ENCODE measurements at places on chromosomes 4 and X. TPM values are rescaled to one million over a fixed set of nuclear protein-coding genes. Genes with fewer than 3 reads are reported as not detected.

- no peaks in the 10 kb centered on the region for H3K36me3 ChIP-seq
- H3K27ac ChIP-seq: no peak overlapping the region
- peaks cover 3% of the 10 kb centered on the region for H3K4me1 ChIP-seq
- H3K4me3 ChIP-seq: no peak overlapping the region
Observed at GRCh38 chr4:110666030-110666429, 43.2 kb upstream of the PITX2 start.

DNA sequence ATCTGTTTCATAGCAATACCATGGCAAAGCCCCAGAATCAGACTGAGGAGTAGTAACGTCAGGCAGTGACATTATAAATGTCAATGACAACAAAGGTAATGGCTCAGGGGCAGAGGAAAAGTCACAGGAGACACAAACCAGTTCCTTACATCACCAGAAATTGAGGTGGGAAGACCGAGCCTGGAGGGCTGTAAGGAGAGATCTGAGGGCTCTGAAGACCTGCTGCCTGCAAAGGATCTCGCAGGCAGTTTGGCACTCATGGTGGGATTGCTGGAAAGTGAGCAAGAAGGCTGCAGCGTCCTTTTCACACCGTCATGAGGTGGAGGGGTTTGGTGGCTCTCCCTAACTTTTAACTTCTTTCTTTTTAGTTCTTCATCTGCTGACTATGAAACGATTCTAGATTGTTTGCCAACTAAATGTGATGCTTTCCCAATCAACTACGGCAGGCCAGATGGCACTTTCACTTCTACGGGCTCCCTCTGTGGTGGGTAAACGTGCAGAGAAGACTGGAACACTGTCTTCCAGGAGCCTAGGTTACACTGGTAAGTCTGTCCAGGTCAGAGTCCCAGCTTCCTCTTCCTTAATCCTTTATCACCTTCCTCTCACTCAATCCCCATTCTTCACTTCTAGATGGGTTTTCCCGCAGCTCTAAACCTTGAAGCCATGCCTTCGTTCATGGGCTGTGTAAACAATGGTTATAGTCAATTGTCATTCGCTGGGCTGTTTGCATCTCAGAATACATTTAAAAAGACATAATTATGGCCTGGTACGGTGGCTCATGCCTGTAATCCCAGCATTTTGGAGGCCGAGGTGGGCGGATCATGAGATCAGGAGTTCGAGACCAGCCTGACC, 58.2 kb downstream of the TBC1D9 start:
- peaks cover 22% of the 10 kb centered on the region for H3K36me3 ChIP-seq
- peaks cover 2% of the 10 kb centered on the region for H3K27me3 ChIP-seq
- peak overlapping the region; percentile 4 for H3K27ac ChIP-seq
- peaks cover 15% of the 10 kb centered on the region for H3K4me1 ChIP-seq
- no peak overlapping the region for H3K4me3 ChIP-seq

DNA sequence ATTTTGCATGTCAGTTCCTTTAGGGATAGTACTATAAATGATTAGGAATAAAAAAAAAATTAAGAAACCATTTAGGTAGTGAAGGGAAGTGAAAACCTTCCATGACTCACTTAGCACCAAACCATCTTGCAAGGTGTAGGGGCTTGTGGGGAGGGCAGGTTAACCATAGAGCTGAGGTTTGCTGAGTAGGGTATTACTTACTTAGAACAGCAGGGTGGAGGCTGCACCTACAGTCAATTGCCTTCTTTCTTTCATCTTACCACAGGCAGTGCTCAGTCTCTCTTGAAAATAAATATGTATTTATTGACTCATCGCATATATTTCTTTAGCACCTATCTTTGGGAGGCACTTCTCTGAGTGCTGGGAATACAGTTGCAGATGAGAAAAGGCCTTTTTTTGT, 104.9 kb upstream of the GIMD1 start:
- no peak for DNase-seq
- no peak overlapping the region for H3K4me3 ChIP-seq
- H3K4me1 ChIP-seq: no peaks in the 10 kb centered on the region
- H3K27ac ChIP-seq: no peak overlapping the region
- H3K27me3 ChIP-seq: peaks cover 3% of the 10 kb centered on the region

GRCh38 chr4:187183346-187183745, 459.7 kb upstream of the FAT1 start:
- no peaks in the 10 kb centered on the region for H3K27me3 ChIP-seq
- DNase-seq: no peak
- no peaks in the 10 kb centered on the region for H3K36me3 ChIP-seq
- H3K4me1 ChIP-seq: no peaks in the 10 kb centered on the region
- no peak overlapping the region for H3K4me3 ChIP-seq
- no peak overlapping the region for H3K27ac ChIP-seq

GRCh38 chrX:40727093-40727492, 8.2 kb downstream of the MED14 start:
- peaks cover 12% of the 10 kb centered on the region for H3K4me1 ChIP-seq
- peaks cover 5% of the 10 kb centered on the region for H3K36me3 ChIP-seq
- no peak for DNase-seq
- no peak overlapping the region for H3K4me3 ChIP-seq

DNA sequence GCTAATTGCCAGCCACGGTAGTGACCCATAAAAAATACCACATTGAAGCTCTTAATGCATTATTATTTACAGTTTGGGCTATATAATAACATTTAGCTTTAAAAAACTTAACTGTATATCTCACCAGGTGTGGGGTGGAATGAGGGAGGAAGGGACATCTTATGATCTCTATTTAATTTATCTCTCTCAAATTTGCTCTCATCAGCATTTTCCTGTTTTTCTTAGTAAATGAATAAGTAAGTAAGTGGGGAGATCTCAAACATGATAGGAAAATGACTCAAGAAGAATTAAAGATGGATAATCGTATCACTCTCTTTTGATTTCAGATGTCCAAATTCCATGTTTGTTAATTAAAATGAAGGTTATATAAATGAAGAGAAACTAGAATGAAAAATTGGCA, 200.7 kb upstream of the NR3C2 start:
- no peaks in the 10 kb centered on the region for H3K36me3 ChIP-seq
- H3K4me3 ChIP-seq: no peak overlapping the region
- H3K27me3 ChIP-seq: peaks cover 2% of the 10 kb centered on the region
- no peaks in the 10 kb centered on the region for H3K4me1 ChIP-seq

- DNase-seq: no peak
- no peaks in the 10 kb centered on the region for H3K36me3 ChIP-seq
- H3K4me3 ChIP-seq: no peak overlapping the region
- H3K4me1 ChIP-seq: peaks cover 2% of the 10 kb centered on the region
Observed at GRCh38 chr4:69731847-69732246, 28.6 kb downstream of the SULT1B1 start.

DNA sequence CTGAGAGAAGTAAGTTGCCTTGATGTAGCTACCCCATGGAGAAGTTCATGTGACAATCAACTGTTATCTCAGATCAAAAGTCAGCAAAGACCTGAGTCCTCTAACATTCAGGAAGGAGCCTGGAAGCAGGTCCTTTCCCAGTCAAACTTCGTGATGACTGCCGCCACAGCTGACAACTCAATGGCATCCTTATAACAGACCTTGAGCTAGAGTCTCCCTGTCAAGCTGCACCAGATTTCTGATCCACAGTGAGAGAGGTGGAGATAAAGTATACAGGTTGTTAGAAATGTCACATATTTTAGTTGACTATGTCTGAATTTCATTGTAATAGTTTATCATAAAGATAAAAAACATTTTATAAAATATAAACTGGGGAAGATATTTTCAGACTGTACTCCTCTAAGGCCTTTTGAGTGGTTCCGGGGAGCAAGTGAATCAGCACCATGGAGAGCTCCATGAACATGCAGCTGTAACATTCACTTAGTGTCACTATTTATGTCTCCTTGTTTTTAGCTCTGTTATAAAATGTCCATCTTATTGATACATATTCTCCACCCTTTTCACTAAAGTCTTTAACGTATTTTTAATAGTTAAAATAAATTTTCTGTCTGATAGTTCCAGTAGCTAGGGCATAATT, 1653.5 kb upstream of the AGA start:
- no peak overlapping the region for H3K27ac ChIP-seq
- H3K36me3 ChIP-seq: no peaks in the 10 kb centered on the region
- no peak overlapping the region for H3K4me3 ChIP-seq
- no peaks in the 10 kb centered on the region for H3K4me1 ChIP-seq
- no peaks in the 10 kb centered on the region for H3K27me3 ChIP-seq
- DNase-seq: peak; percentile 59

GRCh38 chr4:77001907-77002306, 52.4 kb downstream of the SEPTIN11 start:
- H3K4me1 ChIP-seq: peaks cover 89% of the 10 kb centered on the region
- no peak overlapping the region for H3K4me3 ChIP-seq
- peaks cover 63% of the 10 kb centered on the region for H3K36me3 ChIP-seq
- H3K27ac ChIP-seq: peak overlapping the region; percentile 97
- no peak for DNase-seq

DNA sequence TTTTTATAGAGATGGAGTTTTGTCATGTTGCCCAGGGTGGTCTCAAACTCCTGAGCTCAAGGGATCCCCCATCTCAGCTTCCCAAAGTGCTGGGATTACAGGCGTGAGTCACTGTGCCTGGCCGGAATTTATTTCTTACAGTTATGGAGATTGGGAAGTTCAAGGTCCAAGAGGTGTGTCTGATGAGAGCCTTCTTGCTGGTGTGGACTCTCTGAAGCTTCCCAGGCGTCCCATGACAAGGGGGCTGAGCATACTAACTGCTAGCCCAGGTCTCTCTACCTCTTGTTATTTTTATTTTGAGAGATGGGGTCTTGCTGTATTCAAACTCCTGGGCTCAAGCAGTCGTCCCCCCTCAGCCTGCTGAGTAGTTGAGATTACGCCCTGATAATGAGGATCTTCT, 2.9 kb upstream of the NSD2 start:
- peaks cover 1% of the 10 kb centered on the region for H3K36me3 ChIP-seq
- H3K27me3 ChIP-seq: peaks cover 9% of the 10 kb centered on the region
- no peak for DNase-seq
- H3K27ac ChIP-seq: no peak overlapping the region

Gene HAND2
- total RNA-seq: 1.5 TPM

Gene PWWP3B
- total RNA-seq: 0.21 TPM

Gene ANXA3
- 30.4 TPM for total RNA-seq

Measured in endothelial cell (in vitro differentiated cells).